Stimulated activated naive CD4-positive, alpha-beta T cell treated with Interleukin-2 at 50 U/mL for 16 hours (primary cell): ENCODE measurements at places on chromosomes 5 and 9.

DNA sequence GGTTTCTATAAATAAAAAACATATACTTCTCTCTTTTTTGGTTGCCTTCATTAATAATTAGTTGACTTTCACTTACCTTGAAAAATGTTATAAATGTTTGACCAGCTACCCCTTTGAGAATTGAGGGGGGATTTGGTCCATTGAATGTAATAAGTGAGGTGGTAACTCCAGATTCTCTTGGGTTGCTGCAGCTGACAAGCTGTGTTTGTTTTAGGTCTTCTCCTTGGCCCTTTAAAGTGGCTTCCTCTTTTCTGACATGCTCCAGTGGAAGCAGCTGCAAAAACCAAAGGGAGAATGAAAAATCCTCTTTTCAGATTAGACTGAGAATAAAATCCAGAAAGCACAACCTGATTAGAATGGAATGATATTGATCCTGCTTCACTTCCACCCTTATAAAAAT lies 410.5 kb downstream of the TMEM38B start:
- DNase-seq = no peak

DNA sequence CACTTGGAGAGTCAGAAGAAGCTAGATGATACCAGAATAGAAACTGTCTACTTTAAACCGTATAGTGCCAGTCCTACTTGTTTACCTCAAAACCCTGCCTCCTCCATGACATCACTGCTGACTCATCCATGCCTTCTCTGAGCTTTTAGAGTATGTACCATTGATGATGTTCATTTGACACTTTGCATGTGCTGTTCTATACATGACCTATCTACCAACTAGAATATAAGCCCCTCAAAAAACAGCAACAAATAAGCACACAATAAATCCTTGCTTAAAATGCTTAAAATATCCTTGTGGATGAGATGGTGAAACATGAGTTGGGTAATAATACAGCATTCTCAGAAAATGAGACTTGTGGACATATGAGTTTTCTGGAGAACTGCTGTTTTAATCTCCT lies 2.6 kb downstream of the CTNNAL1 start:
- DNase-seq = peak; percentile 59

DNA sequence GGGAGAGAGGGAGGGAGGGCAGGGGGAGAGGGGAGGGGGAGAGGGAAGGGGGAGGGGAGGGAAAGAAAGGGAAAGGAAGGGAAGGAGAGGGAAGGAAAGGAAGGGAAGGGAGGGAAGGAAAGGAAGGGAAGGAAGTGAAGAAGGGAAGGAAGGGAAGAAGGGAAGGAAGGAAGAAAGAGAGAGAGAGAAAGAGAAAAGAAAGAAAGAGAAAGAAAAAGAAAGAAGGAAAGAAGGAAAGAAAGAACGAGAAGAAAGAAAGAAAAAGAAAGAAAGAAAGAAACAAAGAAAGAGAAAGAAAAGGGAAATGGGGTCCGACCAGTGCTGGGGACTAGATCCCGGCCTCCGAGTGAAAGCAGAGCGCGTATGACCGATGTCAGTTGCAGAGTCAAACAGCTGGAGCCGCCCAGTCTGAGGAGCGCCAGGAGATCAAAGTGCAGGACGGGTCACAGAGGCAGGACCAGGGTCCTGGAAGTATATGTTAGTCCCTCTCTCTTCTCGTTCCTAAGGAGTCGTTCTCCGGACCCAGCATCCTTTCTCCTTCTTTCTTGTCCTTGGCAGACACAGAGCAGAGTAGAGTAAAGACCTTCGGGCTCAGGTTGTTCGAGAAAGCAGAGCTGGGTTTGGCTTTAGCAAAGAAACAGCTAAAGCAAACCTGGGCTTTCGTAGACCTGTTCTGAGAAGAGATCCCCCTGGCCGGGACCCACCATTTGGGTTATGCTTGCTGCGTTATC lies 305.4 kb upstream of the MSX2 start:
- DNase-seq = no peak

- DNase-seq = no peak
Measured at GRCh38 chr9:76855015-76855414, 50.9 kb downstream of the PRUNE2 start.

DNA sequence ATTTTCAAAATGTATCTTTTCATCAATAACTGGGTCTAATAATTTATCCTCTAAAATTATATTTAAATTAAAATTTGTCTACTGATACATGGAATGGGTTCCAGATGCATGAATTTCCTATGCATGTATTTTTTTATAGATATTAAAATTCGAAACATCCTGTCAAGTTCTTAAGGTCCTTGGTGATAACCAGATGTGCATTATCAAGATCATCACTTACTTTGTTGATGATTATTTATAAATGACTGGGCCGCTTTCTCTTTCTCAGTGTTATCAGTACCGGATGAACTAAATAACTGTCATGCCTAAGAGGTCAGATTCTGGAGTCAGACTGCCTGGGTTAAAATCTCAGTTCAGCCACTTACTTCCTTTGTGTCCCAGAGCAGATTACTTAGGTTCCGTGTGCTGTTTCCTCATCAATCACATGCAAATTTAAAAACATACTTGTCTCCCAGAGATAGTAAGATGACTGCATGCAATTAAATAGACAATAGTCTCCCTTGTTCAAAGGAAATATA lies 124.3 kb downstream of the TEX10 start:
- DNase-seq = no peak

DNA sequence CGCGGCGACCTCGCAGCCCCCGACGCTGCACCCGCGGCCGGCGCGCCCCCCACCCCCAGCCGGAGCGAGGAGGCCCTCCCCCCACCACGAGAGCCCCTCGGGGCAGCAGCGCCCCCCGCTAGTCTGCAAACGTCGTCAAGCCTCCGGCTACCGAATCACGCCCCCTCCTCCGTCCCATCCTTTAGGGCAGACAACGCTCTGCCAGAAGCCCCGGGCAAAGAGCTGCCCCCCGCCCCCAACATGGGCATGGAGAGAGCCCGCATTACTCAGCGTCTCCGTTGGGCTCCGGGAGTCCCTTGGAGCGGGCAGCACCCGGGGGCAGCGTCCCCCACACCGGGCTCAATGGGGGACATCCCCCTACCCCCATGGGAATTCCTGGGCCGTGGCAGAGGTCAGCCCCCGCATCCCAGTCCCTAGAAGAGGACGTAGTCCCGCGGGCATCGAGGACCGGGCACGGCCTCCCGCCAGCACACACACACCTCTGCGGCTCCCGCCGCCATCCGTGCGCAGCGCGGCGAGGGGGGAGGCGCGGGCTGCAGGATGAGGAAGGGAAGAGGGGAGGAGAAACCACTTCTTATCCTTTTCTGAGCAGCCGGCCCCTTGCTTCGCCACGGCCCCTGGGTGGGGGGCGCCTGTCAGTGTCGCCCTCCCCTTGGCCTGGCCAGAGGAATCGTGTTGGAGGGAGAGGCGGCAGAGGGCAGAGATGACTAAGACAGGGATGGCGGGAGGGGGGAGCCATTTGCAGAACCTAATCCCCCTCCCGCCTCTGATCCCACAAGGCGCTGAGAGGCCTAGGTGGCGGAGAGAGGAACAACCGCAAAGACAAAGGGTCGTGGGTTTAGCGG lies 750 bp downstream of the DNM1 start:
- no peak for DNase-seq

DNA sequence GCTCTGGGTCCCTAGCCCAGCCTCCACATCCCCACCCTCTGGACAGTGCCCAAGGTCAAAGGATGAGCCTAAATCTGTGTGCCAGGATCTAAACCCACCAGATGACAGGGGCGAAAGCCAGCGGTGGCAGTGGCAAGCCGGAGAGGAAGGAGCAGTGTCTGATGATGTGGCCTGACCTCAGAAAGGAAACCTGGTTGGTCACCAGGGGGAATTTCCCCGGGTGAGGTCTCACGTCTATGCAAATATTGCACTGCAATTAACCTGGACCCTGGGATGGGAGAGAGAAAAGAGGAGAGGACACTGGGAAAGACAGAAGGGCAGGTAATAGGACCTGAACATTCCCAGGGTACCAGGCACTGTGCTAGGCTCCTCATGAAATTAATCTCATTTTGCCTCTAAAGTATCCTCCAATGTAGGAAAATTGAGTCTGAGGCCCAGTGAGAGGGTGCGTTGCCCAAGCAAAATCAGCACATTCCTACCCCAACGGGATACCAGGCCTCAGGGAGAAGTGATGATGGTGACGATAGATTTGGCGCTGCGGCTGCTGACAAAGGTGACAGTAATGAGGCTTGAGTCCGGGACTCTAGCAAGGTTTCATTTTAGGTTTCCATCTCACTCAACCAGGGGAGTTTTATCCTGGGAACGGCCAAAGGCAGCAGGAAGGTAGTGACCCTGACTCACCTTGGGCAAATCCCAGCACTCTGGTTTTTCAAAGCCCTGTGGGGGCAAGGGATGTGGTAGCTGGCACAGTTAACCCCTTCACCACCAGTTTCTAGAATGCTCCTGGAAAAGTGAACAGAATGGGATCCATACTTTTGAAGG lies 13.4 kb upstream of the TNIP1 start:
- peak; percentile 60 for DNase-seq

DNA sequence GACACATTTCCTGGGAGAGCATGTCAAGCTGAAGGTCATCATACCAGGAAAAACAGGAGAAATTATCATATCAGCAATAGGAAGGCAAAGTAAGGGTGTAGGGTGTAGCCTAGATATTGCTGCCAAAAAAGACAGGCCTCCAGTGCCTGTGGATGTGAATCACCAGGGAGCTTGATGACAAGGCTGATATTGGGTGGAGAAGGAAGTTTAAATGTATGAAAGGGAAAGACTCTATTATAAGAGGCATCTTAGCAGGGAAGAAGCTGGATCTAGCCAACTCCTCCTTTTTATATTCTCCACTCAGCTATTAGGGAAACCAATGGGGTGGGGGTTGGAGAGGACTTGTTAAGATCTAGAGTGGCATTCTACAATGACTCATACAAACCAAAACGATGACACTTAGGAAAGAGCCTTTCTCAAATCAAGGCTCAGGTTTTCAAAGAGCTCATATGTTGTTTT lies 13.4 kb upstream of the TXNDC8 start:
- no peak for DNase-seq

DNA sequence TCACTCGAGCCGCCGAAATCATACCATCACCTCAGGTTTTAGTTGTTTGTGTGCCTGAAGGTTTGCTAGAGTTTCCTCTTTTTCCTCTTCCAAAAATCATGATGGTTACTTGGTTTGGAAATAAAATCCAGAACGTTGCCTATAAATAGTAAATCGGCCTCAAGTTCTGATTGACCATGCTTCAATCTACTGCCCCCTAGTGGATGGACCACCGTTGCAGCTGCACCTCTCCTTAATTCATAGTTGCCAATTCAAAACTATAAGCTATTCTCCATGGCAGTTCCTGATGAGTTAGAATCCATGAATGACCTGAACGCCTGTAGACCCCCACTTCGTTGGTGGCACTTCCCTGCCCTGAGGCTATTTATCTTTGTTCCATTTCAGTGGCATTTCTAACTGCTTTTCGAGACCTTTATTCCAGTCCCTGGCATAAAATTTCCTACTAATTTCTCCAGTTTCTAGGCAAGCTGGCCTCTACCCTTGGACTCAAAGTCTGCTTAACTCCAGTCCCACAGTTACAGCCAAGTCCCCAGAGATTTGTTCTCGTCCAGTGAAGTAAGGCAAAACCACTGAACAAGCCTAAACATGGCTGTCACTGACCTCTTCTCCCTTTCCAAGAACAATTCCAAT lies 422.6 kb downstream of the EFNA5 start:
- DNase-seq = no peak

GRCh38 chr9:83509402-83509801 lies 28.8 kb downstream of the FRMD3 start:
- DNase-seq = no peak

- DNase-seq = no peak
Measured at GRCh38 chr5:92409134-92409533, 1026.0 kb upstream of the ARRDC3 start.
